ENCODE measurements at places on chromosomes 3 and 15.

- DNase-seq = no peak
Observed at GRCh38 chr3:183815563-183815940, 9.8 kb downstream of the MAP6D1 start.

DNA sequence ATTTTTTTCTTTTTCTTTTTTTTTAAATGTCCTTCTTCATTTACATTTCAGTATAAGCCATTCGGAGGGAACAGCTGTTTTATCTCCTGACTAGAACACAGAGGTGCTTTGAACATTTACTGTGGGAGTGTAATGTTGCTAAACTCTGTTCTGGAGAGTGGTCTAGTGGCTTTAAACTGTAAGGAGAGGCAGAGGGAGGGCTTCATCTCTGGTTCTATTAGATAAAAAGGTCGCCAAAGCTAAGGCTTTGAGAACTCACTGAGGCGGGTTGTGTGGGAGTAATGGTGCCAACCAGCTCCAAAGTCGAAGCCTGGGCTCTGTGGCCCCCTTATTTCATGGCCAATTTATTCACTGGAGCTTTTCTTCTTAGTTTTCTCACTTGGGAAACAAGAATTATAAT, 133.2 kb downstream of the ANXA2 start:
- no peak for DNase-seq

GRCh38 chr15:65115086-65115485, at the start of gene UBAP1L:
Gene UBAP1L, minus strand, starts transcription at chr15:65115200. Its CDS starts 8,985 bp downstream, at chr15:65106215.
- DNase-seq = no peak

DNA sequence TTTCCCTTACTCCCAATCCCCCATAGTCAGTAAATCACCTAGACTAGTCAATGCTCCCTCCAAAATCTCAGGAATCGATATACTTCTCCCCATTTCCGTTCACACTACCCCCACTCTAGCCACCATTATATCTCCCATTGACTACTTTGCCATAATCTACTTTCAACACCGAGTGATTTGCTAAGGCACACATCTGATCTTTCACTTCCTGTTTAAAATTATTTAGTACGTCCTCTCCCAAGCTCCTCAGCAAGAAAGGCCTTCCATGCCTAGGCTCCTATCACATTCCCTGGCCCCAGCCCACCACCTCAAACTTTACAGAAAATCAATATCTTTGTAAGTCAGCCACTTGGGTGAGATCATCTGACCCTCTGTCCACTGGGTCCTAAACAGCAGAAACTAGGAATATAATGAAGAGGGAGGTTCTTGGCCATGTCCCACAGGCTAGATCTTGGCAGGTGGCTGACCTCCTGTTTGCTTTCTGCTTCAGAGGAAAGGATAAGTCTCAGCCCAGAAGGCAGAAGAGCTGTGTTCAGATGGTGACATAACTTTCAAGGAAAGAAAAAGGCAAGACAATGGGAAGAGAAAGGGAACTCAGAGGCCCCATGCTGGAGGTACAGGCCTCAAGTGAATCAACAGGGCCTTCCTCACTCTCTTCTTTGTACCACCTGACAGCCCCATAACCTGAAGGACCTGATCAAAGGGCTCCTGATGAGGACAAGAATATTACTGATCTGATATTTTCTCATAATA, 103.0 kb downstream of the RPL22L1 start:
- DNase-seq = no peak

GRCh38 chr3:50599115-50599715, 12.4 kb downstream of the CISH start:
- no peak for DNase-seq

GRCh38 chr3:39783680-39784079, 25.7 kb upstream of the MYRIP start:
- no peak for DNase-seq

- DNase-seq = peak; percentile 52
Observed at GRCh38 chr3:32391643-32392535, at the start of gene CMTM7. Gene CMTM7, plus strand, starts transcription at chr3:32391853. Its CDS starts 54 bp downstream, at chr3:32391907.

DNA sequence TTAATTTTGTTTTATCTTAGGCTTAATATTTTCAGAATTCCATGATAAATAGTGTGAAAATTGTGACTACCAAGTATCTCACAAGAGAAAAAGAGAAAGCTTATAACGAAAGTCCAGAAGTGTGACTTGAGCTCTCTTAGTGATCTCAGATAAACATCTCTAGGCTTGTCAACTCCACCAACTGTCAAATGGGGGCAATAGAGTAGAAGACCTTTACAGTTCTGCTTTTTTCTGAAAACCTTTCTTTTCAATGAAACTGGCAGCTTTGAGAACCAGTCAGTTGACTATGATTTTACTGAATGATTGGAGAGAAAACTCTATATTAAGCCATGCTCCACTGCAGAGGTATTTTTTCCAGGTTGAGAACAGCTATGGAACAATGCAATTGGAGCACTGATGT, 119.2 kb upstream of the TP63 start:
- no peak for DNase-seq

DNA sequence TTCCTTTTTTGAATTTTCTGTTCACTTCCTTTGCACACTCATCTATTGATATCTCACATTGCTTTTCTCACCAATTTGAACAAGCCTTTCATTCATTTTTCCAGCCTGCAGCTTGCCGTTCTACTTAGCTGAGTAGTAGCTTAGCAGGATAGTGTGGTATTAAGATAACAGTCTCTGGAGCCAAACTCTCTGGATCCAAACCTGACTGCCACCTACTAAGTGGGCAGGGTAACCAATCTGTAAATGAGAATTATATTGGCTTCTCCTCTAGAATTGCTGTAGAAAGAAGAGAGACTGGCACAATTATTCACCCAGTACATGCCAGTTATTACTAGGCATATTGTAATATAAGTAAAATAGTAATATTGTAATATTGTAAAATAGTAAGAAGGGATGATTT, 40.5 kb downstream of the AQP9 start:
- no peak for DNase-seq

DNA sequence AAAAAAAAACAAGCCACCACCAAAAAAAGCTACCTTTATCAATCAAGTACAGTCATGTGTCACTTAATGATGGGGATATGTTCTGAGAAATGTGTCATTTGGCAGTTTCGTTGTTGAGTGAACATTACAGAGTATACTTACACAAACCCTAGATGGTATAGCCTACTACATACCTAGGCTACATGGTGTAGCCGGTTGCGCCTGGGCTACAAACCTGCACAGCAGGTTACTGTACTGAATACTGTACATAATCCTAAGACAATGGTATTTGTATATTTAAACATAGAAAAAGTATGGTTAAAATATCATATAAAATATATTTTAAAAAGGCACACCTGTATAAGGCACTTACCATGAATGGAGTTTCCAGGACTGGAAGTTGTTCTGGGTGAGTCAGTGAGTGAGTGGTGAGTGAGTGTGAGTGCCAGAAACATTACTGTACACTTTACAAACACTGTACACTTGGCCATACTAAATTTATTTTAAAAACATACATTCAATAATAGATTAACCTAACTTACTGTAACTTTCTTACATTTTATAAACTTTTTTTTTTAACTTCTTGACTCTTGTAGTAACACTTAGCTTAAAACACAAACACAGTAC, 25.9 kb upstream of the JMJD7 start:
- no peak for DNase-seq

- DNase-seq = no peak
Observed at GRCh38 chr15:41513506-41514227, at the start of gene LTK. Gene LTK, minus strand, starts transcription at chr15:41513827. Its CDS starts 118 bp downstream, at chr15:41513709.

DNA sequence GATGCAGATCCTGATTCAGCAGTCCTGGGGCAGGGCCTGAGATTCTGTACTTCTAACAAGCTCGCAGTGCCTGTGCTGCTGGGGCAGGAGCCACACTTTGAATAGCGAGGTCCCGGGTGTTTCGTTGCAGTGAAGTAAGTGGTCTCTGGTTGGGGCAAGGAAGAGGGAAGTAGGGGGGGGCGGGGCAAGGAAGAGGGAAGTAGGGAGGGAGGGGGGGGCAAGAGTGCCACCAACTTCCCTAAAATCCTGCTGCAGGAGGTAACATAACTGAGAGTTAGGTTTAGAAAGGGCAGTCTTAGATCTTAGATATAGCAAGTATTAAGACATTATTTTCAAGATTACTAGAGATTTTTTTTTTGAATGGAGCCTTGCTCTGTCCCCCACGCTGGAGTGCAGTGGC, 35.5 kb downstream of the CRTAP start:
- no peak for DNase-seq

- DNase-seq = no peak
Observed at GRCh38 chr3:67719333-67719732, 64.9 kb upstream of the SUCLG2 start.

- no peak for DNase-seq
Observed at GRCh38 chr3:107028086-107028485, 349.2 kb upstream of the CCDC54 start.

DNA sequence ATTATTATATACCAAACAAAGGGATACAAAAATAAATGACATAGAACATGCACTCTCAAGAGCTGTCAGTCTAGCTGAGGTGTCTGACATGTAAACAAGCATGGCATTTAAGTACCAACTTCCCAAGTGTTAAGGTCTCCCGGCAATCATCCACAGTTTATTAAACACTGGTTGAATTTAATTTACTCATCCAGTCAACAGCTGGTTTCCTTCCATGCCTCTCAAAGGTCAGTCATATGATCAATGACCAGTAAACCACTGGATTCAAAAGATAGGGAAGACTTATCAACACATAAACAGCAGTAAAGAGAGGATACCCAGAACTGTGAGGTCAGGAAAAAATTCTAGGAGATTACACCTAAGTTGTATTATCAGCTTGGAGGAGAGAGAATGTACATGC, 80.4 kb downstream of the ADAM10 start:
- DNase-seq = no peak

DNA sequence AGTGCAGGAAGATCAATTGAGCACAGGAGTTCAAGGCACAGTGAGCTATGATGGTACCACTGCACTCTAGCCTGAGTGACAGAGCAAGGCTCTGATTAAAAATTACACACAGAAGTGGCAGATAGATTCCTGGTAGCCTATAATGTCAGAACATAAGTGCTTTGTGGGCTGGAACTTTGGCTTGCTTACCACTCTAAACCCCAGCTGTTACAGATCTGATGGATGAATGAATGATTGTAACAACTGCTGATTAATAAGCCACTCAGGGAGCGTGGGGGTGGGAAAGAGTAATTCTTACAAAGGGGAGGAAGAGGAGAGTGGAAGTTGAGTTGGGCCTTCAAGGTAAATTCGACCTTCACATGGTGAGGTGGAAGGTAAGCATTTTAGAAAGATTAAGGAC, 40.9 kb upstream of the PTPN23 start:
- no peak for DNase-seq

DNA sequence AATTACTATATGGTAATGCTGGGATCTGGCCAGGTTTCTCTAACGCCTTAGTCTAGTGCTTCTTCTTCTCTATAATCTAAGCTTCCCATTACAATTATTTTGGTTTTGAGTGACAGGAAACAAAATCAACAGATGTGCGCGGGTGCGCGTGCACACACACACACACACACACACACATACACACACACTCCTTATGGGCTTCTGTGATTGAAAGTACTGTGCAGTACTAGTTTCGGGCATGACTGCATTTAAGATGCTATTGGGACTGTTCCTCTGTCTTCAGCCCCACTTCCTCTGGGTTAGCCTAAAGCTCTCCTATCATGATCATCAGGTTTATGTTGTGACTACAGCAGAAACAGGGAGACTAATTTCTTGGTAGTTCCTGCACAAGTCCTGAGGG, 32.2 kb downstream of the EPHB1 start:
- no peak for DNase-seq

DNA sequence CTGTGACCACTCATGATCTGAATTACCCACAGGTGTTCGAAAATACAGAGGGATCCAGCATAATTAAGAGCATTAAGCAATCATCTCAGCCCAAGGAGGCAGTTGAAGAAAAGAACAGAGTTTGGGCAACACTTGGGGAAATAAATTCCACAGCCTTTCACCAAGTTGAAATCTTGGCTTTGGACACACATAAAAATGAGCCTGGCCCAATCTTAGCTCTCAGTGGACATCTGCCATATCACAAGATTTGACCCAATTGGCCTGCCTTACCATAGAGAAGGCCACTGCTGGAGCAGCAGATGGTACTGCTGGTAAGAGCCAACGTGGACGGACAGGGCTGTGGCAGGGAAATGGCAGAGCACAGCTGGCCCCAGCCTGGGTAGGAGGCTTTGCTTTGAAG, 13.0 kb downstream of the FOXP1 start:
- no peak for DNase-seq

DNA sequence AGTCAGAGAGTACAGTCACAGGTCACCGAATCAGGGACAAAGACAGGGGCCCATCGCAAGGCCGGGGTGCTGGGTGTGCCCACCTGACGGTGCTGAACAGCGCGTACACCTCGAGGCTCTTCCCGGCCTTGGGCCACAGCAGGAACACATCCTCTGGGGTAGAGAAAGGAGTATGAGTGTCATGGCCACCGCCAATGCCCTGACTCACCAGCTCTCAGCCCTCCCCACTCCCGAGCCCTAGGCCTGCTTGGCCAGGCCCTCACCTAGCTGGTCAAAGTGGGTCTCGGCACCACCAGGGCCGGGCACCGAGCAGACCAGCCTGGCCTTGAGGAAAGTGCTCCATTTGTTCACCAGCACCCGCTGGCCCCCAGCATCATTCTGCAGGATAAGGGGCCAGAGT, 4.2 kb downstream of the SEMA3G start:
- DNase-seq = no peak
